Peyer's patch (tissue), 4 donors: ENCODE measurements at places on chromosomes 2 and 18.

GRCh38 chr2:171878481-171878993, 15.5 kb downstream of the SLC25A12 start:
- DNase-seq = no peak

- DNase-seq = no peak
Observed at GRCh38 chr2:134619250-134619649, 99.5 kb downstream of the TMEM163 start.

- DNase-seq = no peak
Observed at GRCh38 chr2:178298785-178299212, 104.5 kb downstream of the OSBPL6 start.

DNA sequence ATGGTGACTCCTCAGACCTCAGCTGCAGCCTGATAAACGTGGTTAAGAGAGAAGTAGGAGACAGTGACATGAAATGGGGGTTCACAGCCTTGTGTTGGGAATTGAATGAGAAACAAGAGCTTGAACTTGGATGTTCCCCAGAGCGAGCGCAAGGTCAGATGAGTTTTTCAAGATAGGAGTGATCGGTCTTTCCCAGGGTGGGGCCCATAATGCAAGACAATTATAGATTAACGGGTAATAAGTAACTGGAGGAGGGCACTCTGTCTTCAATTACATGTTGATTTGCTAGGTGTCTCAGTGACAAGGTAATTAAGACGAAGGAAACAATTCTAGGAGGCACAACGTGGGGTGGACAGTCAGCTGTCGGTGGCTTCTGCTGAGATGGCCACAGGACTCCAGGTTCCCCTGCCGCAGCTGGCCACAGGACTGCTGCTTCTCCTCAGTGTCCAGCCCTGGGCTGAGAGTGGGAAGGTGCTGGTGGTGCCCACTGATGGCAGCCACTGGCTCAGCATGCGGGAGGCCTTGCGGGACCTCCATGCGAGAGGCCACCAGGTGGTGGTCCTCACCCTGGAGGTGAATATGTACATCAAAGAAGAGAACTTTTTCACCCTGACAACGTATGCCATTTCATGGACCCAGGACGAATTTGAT, at the start of gene UGT1A5:
Gene UGT1A5, plus strand, starts transcription at position 297 of the 651 bp plus-strand sequence. Its CDS starts 85 bp downstream, at position 382.
- no peak for DNase-seq
